ENCODE measurements at places on chromosomes 5 and 9.

GRCh38 chr9:127417131-127418036, 6.8 kb upstream of the ZNF79 start:
- no peak for DNase-seq

GRCh38 chr5:172168311-172168710, 19.7 kb downstream of the STK10 start:
- no peak for DNase-seq

DNA sequence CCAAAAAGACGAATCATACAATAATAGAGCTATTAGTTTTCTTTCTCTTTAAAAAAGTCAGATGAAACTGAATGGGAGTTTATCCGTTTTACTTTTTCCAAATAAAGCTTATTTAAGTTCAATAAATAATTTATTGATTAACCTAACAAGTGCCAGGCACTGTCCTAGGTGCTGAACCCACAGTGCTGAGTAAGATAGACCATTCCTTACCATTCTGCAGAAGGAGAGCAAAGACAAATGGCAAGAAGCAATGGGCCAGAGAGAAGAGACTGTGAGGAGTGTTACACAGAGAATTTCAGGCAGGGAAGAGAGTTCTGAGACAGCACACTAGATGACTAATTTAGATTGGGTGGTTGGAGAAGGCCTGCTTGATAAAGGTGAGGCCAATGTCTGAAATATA, 127.2 kb downstream of the AUH start:
- DNase-seq, result no peak

DNA sequence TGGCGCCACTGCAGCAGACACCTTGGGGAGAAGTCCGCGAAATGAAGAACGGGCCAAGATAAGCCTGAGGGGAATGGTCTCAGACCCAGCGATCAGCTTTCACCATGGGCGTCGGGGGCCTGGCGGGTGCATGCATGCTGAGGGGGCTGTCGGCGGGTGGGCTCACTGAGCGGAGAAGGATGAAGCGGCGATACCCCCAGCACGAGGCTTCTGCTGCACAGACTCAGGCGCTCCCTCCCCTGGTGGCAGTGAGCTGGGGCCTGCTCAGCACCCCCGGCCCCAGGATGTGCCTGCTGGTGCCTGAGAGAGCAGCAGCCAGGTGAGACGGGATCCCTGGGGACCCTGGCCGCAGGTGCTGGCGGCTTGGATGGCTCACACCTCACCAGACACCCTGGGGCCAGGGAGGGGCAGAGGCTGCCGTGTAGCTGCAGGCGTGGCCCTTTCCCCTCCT, 31.2 kb downstream of the CEP72 start:
- no peak for DNase-seq

- no peak for DNase-seq
Observed at GRCh38 chr5:62093976-62094375, 212.0 kb upstream of the KIF2A start.

DNA sequence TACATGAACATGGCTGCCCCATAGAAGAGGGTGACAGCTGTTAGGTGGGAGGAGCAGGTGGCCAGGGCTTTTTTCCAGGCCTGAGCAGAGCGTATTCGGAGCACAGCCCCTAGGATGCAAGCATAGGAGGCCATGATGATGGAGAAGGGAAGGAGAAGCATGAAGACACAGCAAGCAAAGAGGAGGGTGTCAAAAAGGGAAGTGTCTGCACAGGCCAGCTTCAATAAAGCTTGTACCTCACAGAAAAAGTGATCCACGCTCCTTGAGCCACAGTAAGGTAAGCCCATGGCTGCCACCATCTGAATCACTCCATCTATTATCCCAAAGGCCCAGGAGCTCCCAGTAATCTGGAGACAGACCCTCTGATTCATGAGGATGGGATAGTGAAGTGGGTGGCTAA, 6.4 kb downstream of the OR2V1 start:
- DNase-seq, result no peak

GRCh38 chr5:91311168-91311696, 71.9 kb downstream of the ARRDC3 start:
- DNase-seq, result no peak

GRCh38 chr5:55104036-55104772, 1.8 kb downstream of the GZMA start:
- no peak for DNase-seq

- no peak for DNase-seq
Observed at GRCh38 chr5:125537661-125538060, 791.2 kb upstream of the ZNF608 start.

DNA sequence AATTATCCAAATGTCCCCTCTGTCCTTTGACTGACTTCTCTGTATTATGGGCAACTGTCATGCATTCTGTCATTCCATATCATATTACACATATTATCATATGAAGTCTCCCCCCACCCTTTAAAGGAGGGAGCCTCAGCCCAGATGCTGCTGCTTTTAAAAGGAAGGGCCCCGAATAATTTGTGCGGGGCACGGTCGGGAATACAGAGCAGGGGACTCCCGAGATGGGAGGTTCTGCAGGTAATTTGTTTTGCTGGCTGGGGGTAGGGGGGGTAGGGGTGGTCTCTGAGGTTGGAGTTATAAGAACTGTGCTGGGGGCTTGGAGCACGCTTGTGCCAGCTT, 10.1 kb upstream of the LHX2 start:
- DNase-seq, result no peak

DNA sequence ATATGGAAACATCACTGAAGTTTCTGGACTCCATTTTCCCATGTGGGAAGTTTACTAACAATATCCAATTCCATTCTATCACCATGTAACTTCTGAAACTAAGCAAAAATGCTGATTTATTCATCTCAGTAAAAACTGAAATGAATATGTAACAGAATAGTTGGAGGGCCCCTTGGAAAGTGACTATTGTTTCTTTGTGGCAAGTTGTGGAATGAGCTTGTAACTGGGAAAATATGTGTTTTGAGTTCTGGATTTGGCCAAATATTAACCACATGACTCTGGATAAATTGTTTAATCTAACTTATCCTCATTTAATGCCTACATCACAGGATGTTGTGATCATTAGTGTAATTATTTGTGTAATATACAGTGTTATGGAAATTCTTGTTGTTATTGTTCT, 619.3 kb downstream of the TLE4 start:
- DNase-seq, result no peak

DNA sequence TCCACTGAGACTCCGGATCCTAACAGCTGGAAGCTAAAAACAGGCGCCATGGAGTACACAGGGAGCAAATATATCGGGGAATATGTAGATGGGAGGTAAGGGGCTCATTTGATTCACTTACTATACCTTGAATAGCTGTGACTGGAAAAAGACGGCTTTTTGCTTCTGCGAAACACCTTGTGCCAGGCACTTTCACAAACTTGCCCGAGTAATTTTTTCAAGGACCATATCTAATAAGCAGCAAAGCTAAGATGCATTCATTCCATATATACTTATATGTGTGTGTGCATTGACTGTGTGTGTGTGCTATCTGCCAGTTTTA, 178 bp downstream of the MORN5 start:
- no peak for DNase-seq

DNA sequence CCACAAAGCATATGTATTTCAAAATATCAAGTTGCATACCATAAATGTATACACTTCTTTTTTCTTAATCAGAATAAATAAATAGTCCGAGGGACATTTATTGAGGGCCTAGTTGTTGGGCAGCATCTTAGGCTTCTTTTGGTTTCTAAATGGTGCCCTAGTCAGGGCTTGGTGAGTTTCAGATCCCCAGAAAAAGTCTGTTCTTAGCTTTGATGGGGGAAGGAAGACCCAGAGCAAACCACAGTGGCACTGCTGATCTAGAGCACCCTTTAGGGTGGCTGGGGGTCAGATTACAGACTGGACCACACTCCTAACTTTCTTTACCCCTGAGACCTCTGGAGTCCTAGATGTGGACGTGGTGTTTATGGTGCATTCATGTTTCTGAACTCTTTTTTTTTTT, 97.8 kb downstream of the C9orf152 start:
- no peak for DNase-seq

DNA sequence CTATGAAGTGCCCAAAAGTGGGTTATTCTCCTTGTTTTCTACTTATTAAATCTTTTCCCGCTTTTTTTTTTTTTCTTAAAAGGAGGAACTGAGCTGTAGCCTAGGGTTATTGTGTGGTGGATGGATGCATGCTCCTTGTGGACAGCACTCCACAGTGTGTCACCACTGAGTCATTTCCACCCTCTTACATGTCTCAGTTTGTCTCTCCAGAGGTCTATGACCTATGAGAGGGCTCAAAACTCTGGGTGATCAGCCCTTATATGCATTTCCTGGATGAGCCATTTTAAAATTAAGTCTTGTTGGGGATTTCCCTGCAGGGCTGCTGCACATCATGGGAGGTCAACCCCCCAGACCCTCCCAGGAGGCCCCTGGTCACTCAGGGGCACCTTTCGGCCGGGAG, 102.2 kb upstream of the MOCS2 start:
- DNase-seq, result no peak

GRCh38 chr9:83937861-83938455, 16.7 kb upstream of the KIF27 start:
- no peak for DNase-seq

- DNase-seq, result no peak
Observed at GRCh38 chr9:82255481-82256176, 267.1 kb downstream of the SPATA31D1 start.

DNA sequence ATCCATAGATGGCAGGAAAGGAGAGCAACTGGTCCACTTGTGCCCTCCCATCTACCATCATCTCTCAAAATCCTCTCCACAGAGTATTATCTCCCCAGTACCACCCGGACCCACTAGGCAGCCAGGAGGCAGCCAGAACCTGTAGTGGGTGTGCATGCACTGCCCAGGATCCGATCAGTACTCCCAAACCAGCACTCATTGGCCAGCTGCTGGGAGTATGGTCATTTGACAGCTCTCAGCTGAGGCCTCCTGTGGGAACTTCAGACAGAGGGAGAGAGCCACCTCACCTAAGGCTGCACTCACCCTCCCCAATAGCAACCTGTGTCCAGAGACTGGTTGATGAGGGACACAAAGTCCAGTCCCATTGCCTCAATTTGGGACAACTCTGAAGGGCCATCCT, 286.0 kb downstream of the TRIM36 start:
- no peak for DNase-seq

DNA sequence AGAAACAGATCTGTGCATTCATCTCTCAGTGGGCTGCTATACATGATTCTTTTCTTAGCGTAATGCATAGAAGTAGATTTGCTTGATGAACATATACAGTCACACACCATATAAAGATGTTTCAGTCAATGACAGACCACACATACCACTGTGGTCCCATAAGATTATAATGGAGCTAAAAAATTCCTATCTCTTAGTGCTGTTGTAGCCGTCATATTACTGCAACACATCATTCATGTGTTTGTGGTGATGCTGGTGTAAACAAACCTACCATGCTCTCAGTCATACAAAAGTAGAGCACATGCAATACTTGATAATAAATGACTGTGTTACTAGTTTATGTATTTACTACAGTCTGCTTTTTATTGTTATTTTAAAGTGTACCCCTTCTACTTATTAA, 214.3 kb downstream of the ARHGAP26 start:
- no peak for DNase-seq

DNA sequence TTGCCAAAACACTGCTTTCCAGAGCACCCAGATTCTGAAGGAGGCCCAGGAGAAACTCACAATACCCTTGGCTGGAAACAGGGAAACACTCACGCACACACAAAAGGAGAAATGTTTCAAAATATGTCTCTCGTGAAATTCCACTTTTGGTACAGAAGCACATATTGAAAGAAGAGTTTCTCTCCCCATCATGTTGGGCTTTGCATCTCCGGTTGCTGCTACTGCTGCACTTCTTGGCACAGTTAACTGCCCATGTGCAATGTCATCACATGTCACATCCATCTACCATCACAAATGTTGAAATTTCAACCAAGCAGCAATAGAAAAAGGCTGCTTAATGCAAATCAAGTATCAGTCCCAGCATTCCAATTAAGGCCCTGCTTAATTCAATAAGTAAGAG, 72.1 kb downstream of the ABCA1 start:
- no peak for DNase-seq

DNA sequence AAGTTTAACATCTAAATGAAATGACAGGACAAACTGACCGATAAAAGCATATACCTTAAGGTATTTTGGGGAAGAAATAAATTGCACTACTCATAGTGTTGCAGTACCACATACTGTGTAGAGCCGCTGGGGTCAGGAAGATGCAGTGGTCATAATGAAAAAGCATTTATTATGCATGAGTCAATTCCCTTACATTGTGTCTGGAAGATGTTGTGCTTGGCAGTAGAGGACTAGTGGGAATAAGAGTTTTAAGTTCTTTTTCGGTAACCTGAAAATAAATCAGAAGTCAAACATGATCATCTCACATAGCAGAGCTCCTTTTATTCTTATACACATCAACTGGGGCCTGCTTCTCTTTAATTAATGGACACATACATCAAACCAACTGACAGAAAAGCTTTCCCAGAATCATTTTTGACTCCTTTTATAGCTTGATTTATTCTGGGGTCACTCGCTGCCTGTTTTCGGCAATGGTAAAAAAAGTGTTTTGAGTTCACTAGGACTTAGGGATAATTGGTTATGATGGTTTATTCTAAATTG, 262.5 kb upstream of the CHD1 start:
- DNase-seq, result no peak

DNA sequence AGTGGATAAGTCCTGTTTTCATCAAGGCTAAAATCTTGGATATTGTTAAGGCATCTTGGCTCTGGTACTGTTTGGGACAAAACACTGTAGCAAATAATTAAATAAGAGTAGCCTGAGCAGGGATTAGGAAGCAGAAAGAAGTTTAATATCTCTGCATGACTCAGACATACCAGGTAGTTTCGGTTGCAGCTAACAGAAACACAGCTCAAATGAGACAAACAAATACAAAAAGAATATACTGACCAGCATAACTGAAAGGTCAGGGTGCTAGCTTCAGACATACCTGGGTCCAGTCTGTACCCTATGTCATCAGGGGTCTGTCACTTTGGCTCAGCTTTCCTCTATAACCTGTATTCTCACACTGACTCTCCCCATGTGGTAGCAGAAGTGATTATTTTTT, 156.4 kb upstream of the MAP3K1 start:
- DNase-seq, result no peak

GRCh38 chr5:169161022-169161680, 139.8 kb downstream of the SLIT3 start:
- no peak for DNase-seq

DNA sequence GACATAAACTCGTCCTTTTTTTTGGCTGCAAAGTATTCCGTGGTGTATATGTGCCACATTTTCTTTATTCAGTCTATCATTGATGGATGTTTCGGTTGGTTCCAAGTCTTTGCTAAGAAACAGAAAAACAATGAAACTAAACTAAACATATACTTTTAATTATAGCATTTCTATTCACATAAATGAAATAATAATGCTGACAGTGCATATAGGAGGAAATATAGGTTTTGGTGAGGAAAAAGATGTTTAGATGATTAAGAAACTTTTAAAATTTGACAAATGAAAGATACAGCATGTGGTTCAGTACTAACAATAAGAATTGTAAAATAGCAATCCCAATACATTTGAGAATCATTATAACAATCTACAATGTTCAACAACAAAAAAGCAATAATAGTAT, 1094.5 kb upstream of the CDH6 start:
- DNase-seq, result no peak

GRCh38 chr9:31541721-31542281, 842.6 kb upstream of the ACO1 start:
- no peak for DNase-seq

GRCh38 chr9:78118742-78119473, 87.3 kb upstream of the GNAQ start:
- DNase-seq, result no peak

- DNase-seq, result no peak
Observed at GRCh38 chr5:140609126-140609525, 23.8 kb downstream of the CD14 start.

All from CD8-positive, alpha-beta memory T cell (primary cell).